ENCODE measurements at places on chromosomes 16 and 17. TPM values are rescaled to one million over a fixed set of nuclear protein-coding genes. Genes with fewer than 3 reads are reported as not detected.

GRCh38 chr17:9878356-9878755, 26.7 kb downstream of the RCVRN start:
- no peak for DNase-seq

- DNase-seq = no peak
These were observed 7.0 kb downstream of the CYTH1 start for GRCh38 chr17:78774956-78775571.

DNA sequence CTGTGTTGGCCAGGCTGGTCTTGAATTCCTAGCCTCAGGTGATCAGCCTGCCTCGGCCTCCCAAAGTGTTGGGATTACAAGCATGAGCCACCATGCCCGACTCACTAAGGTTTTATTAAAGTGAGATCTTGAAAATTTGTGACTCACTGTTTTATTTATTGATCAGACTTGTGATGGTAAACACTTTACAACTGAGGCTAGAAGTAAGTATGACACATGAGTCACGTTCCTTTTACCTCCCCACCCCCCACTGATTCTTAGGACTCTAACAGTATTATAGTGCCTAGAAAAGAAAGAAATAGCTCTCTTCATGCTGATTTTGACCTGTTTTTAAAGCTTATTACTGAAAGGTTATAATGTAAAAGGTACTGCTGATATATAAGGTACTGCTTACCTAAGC, 160.6 kb downstream of the TANC2 start:
- DNase-seq = no peak

- DNase-seq = peak; percentile 71
These were observed 1425.1 kb upstream of the CDH8 start for GRCh38 chr16:63461248-63461841.

C17orf50 gene
- polyA plus RNA-seq = not detected

CPNE7 gene
- 0.27 TPM for polyA plus RNA-seq

DNA sequence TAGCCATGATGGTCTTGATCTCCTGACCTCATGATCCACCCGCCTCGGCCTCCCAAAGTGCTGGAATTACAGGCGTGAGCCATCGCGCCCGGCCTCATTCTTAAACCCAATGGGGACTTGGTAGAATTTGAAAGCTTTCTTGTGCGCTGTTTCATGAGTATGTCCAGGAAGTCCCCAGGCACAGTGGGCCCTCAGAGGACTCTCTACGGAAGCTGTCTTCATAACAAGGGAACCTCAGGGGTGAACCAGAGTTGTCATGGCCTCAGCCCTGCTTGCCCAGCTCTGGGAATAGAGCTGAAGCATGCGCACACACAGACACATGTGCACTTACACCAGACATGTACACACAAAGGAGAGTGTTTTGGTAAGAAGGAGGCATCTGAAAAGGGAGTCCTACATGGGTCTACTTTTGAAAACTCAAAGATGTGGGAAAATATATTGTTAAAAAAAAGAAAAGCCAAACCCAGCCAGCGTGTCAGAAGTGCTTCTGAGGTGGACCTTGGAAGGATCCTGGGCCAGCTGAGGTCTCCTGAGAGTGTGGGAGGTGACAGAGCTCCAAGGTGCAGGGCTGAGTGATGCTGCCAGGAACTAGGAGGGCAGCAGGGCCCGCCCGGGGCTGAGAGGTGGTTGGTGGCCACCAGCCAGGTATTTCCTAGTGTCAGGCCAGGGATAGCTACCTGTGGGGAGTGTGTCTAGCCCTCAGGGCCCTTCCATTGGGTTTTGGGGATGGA, 54.6 kb downstream of the EPN2 start:
- no peak for DNase-seq

CHRNE gene
- polyA plus RNA-seq = 1.4 TPM

NPIPB2 gene
- polyA plus RNA-seq = 6.5 TPM

DNA sequence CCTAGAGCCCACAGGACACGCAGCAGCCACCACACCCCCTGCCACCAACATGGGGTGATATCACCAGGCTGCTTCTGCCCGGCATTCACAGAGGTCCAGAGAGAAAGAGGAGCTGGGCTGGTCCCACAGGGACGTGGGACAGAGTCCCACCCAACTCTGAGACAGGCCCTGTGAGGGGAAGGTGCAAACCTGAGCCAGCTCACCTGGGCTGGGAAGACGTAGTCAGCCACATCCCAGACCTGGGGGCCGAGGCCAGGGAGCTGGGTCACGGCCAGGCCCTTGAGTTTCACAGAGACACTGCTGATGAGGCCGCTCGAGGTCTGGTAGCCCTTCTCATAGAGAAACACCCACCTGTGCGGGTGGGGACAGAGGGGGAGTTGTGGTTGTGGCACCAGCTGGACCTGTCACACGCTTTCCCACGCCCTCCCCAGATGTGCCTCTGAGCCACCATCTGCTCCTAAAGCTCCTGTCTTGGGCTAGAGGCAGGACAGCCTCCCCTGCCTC, 11.2 kb downstream of the P2RX1 start:
- DNase-seq = no peak

ACAP1 gene
- 8.4 TPM for polyA plus RNA-seq

SLC12A3 gene
- not detected for polyA plus RNA-seq

DNA sequence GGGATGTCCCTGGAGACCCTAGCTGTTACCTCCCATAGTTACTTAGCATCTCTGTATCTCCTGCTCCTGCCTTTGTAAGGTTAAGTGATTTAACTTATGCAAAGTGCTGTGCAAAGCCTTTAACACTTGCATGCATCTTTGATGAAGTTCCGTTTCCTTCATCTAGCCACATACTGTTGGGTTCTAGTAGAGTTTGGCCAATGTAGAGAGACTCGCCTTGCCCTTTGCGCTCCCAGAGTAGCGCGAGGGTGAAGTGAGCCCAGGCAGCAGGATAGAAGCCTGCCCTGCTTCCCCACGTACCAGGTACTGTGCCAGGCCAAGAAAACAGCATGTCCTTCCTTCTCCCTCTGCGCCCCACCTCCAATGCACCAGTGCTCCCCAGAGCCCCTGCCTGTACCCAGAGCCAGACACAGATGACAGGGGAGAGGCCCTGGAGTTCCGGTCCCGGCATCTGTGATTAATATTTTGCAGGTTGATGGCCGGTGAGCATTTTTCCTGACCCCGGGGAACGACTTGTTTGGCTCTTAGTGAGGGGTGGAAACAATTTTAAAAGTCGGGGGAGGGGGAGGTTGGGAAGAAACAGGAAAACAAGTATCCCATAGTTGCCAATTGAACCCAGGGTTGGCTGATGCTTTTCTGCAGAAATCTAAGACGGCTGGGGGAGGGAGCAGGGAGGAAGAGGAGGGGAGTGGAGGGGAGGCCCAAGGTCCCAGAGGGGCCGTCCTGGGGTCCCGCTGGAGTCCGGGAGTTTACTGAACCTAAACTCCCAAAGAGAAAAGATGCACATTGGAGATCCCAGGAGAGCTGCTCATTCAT, 13.1 kb upstream of the CDC42EP4 start:
- DNase-seq = peak; percentile 55

CCL7 gene
- not detected for polyA plus RNA-seq

GRCh38 chr17:28746611-28747050, 2.8 kb downstream of the TRAF4 start:
- DNase-seq = peak; percentile 87

GRAPL gene
- polyA plus RNA-seq = 2.2 TPM

CCDC144A gene
- 0.43 TPM for polyA plus RNA-seq

KRTAP9-3 gene
- polyA plus RNA-seq = not detected

DNA sequence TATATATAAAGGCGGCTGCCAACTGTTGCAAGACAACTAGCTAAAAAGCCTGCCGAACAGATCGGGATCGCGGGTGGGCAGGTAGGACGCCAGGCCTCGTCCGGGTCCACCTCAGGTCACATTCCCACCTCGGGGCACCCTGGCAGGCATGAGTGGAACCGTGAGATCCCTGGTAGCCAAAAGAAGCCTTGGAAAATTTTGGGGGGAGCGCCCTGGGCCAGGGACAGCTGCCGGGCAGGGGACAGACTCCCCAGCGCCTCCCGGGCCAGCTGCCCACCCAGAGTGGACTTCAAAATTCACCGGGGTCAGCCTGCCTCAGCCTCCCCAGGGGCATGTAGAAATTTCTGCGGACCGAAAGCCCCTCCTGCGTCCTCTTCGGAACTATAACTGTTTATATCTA, 760.9 kb downstream of the KCNJ18 start:
- no peak for DNase-seq

OR1F1 gene
- polyA plus RNA-seq = not detected

DNA sequence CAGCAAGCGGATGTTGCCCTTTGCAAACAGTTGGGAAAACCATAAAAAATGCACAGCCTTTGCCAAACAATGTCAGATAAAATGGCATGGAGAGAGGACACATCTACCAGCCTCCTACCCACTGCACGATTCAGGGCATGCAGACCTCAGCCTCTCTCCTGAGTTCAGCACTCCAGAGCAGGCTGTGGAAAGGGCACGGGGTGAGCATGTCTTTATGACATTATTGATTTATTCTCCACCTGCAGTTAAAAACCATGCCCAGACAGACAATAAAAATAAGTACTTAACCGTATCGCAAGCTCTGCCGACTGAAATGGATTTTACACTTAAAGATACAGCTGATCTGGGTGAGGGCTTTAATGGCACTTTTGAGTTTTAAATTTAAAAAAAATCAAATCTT, 127.1 kb downstream of the MAF start:
- no peak for DNase-seq

DNA sequence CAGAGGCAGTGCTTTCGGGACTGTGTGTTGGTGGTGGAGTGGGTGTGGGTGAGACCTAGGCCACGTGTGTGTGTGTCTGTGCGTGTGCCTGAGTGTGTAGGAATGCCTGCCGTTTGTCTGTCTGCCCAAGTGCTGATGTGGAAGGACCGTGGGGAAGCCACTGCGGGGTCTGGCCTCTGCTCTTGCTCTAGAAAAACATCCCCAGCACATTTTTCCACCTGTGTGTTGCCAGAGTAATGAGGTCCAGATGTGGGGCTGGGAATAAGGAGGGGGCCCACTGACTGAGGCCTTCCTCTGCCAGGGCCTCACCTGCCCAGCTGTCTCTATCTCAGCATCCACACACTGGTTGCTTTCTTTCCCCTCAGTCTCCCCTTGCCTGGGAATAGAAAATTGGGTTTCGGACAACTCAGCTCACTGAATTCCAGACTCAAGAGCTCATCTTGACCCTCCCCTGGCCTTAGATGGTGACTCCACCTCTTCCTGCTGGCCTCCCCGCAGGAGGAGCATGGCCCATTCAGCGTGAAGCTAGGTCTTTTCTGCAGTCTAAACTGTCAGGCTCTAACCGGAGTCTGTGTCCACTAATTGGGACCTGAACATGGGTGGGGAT, 7.6 kb downstream of the SGCA start:
- peak; percentile 98 for DNase-seq

DNA sequence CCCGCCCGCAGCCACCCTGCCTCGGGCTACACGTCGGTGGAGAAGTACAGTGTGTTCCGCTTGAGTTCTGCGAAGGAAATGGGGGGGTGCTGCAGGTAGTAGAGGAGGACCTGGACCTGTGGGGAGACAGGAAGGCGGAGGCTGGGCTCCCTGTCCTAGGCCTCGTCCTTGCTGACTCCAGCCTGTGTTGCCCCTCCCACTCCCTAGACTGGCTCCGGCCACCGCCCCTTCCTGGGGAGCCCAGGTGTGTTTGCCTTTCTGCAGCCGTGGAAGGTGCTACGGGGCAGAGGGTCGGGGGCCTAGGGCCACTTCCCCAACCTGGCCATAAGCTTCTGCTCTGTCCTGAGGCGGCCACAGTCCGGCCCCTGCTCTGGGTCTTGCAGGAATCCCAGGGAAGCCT, 9.1 kb downstream of the TIMM22 start:
- no peak for DNase-seq

DNA sequence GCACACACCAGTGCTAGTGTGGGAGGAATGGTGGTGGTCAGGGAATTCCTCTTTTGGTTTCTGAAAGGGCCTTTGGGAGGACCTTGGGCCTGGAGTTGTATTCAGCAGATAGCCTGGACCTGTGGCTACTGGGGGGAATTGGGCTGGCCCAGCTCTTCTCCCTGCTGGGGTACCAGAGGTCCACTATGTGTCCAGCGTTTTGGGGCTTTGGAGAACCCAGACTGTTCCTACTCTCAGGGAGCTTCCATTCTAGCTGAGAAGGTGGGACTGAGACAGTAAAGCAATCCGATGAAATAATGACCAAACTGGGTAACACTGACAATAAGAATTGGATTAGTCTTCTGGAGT, 2.4 kb downstream of the EPN3 start:
- DNase-seq = no peak

GRCh38 chr17:12637745-12638651, 27.7 kb upstream of the MYOCD start:
- DNase-seq = no peak

DNA sequence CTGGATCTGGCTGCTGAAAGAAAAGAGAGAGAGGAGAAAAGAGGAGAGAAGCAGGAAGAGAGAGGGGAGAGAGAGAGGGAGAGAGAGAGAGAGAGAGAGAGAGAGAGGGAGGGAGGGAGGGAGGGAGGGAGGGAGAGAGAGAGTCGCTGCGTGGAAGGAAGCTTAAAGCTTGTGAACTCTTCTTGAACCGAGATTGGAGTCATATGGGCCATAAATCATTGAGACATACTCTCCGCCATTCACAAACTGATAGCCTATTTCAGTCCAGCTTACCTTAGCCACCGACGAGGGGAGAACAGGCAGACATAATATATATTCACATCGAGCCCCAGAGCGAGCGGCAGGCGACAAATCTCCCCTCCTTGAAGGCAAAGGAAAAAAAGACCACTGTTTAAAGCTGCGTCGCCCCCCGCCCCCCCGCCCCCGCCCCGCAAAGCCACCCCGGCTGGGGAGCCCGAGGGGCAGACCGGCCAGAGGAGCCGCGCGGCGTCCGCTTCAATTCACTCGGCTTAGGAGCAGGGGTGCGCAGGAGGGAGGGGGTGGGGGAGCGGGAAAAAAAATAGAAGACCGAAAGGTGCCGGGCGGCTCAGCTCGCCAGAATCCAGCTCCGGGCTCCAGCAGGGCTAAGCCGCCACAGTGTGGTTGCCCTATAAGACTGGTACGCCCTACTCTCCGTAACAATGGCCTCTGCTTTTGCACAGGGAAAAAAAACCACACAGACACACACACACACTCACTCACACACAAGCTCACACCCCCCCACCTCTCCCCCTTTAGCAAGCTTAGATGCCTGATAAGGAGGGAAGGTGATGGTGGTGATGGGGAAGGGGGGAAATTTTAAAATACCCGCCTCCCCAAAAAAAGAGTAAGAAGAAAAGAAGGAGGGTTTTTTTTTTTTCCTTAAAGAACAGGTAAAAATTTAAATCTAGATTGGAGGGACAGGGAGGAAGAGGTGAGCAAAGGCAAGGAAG, 10.6 kb upstream of the HOXB2 start:
- DNase-seq = peak; percentile 88
